DMS153 (cell line): ENCODE measurements at places on chromosomes 12 and 14.

DNA sequence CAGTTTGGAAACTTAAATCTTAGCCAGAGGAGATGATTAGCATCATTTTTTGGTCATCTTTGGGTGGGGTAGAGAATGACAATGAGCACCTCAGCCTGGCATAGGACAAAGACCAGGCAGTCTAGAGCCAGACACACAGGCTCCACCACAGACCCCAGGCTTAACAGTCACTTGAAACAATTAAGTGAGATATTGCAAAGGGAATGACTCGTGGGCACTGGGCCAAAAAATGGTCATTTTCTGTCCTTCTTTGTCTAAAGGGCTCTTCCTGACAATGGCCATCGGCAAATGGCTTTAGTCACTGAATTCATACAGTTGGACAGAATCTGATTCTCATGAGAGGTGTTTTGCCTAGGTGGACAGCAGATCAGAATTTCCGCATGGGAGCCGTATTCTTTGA, 78.0 kb upstream of the DICER1 start:
- no peak for DNase-seq

GRCh38 chr12:107844312-107844921, 69.9 kb downstream of the ASCL4 start:
- DNase-seq: no peak

- DNase-seq: no peak
Measured at GRCh38 chr12:50053583-50053982, 3.8 kb upstream of the ASIC1 start.

GRCh38 chr14:85616886-85617285, 86.9 kb downstream of the FLRT2 start:
- DNase-seq: no peak

- DNase-seq: no peak
Measured at GRCh38 chr12:97275728-97276590, 186.6 kb upstream of the RMST start.

- peak; percentile 71 for DNase-seq
Measured at GRCh38 chr14:64112867-64113678, 181.1 kb downstream of the ESR2 start.

DNA sequence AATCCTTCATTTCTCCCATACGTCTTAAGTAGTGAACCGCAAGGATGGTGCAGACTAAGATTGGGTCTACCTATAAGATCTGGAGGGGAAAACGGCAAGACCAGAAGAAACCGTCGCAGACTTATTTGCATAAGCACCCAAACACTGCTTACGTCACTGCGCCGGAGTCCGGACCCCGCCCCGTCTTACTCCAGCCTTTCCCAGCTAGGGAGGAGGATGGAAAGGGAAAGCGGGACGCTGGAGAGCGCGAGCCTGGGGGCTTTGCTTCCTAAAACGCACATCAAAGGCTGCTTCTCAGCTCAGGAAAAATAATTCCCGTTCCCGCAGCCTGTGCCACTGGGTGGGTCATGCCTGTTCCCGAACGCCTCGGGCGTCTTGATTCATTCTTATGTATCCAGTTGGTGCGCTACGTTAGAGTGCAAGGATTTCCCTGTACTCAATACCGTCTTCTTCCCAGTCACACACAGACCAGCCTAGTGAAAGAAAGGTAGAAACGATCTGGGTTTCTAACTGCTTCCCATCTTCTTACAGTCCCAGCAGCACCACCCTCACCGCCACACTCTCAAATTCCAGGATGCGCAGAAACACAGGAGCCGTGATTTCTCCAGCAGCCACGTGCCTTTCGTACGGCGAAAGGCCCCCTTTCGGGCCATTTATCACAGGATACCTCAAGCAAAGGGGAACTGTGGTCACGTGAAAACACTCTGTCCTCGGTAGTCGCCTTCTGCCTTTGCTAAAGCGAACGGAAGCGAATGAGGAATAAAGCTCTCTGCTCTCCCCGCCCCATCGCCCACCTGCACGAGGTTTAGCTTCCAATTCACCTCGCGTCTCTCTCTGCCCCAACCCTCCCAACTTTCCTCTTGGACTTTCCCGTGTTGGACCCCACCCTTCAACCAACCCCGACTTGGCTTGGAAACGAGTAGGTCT, 1.1 kb downstream of the SLC6A15 start:
- peak; percentile 32 for DNase-seq

- no peak for DNase-seq
Measured at GRCh38 chr12:9732921-9733461, at the start of gene CLECL1. TSS of gene CLECL1 (minus strand) at chr12:9733097.

GRCh38 chr14:85190251-85190650, 339.7 kb upstream of the FLRT2 start:
- no peak for DNase-seq

DNA sequence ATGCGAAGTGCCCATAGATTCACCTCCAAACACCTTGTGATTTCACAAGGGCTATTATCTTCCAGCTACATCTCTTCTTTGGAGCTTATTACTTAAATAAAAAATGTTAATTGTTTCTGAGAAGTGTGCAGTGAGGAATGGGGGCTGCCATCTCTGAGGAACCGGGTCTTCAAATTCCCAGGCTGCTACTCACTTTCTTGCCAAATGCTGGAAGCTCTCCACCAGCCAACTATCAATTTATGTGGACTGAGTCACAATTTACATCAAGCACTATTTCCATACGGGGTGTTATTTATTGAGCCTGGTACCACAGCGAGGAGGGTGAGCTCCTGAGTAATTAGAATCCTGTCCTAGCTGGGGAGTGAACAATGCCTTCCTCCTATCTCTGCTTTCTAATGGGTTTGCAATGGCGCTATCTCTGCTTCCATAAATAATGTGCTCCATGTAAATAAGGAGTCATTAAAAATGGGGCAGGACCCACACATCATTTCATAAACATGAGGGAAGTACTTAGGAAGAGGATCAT, 898.3 kb downstream of the VRK1 start:
- peak; percentile 55 for DNase-seq

- peak; percentile 64 for DNase-seq
Measured at GRCh38 chr12:46473634-46474329, 101.2 kb upstream of the SLC38A2 start.

- DNase-seq: peak; percentile 54
Measured at GRCh38 chr12:63276537-63277365, 125.8 kb upstream of the AVPR1A start.

- no peak for DNase-seq
Measured at GRCh38 chr14:62847168-62847567, 198.1 kb downstream of the KCNH5 start.

- DNase-seq: no peak
Measured at GRCh38 chr14:46464341-46464740, 187.2 kb downstream of the RPL10L start.
